ENCODE measurements at places on chromosomes 12 and 14.

- peak; percentile 68 for DNase-seq
Measured at GRCh38 chr12:6376079-6376869, 911 bp upstream of the SCNN1A start.

GRCh38 chr12:62512901-62513300, 46.3 kb downstream of the MON2 start:
- DNase-seq = no peak

DNA sequence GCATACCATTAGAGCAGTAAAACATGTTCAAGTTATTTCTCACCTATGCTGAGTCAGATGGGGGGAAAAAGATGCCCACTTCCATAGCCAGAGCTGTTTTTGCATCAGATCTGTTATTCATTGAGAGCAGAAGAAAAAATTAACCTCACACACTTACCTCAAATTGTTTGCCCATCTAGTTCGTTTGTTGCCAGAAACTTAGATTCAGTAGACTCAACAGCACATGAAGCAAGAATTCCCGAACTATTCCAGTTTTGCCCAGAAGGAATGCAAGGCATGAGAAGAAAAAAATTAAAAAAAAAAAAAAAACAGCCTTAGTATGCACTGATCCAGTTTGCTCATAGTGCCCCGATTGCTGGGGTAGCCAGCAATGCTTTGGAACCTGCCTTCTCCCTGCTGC, 12.4 kb upstream of the DPF3 start:
- DNase-seq = peak; percentile 97

DNA sequence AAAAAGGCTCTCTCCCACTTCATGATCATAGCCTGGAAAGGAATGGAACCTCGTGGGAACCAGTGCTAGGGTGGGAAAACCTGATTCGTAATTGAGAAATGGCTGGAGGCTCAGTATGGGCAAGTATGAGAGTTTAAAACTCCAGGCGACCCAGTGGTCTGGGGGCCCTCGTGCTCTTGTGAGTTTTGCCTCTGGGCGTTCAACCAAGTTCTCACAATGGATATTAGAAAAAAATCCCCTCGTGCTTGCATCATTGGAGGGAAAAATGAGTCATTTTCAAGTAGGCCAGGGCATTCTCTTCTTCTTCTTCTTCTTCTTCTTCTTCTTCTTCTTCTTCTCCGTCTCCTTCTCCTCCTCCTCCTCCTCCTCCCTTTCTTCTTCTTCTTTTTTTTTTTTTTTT, 39.0 kb downstream of the GPR68 start:
- no peak for DNase-seq

DNA sequence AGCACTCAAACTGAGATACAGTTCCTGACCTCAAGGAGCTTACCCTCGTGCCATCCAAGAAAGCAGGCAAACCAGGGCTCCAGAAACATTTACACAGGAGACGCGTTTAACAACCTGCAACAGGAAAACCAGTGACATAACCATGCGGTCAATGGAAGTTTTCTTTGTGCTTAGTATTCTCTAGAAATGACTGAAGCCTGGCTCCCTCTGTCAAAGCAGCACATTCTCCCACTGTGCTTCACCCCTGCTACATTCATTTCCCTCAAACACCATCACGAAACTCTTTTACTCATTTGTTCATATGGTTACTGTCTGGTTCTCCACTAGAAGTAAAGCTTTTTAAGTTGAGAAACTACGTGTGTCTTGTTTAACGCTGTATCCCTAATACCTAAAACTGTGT, 161.3 kb upstream of the CCND2 start:
- DNase-seq = no peak

DNA sequence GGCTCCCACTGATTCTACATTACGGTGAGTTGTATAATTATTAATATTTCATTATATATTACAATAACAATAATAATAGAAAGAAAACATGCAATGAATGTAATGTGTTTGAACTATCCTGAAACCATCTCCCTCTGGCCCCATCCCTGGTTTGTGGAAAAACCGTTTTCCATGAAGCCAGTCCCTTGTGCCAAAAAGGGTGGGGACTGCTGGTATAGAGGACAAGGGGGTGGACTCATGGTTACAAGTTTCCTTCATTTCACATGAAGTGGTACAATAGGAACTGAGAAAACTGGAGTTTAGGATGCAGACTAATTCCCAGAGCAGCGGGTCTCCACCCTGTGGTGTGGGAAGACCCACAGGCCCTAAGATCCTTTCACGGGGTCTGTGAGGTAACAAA, 3.0 kb upstream of the C1RL start:
- no peak for DNase-seq

GRCh38 chr12:120121766-120122293, 5.3 kb upstream of the RAB35 start:
- no peak for DNase-seq

- DNase-seq = no peak
Measured at GRCh38 chr12:3014641-3015040, 55.4 kb downstream of the TEAD4 start.

DNA sequence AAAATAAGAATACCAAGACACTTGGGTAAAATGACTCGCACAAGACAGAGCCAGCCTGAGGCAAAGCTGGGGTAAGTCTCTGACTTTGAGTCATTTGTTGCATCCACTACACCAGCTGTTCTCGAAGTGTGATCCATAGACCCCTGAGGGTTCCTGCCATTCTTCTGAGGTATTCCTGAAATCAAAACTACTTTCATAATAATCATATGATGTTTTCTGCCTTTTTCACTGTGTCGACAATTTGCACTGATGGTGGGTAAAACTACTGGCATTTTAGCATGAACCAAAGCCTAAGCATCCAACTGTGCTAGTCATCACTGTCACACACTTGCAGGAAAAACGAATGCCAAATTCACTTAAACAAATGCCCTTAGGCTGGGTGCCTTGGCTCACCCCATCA, 135.5 kb upstream of the FUT8 start:
- peak; percentile 33 for DNase-seq

DNA sequence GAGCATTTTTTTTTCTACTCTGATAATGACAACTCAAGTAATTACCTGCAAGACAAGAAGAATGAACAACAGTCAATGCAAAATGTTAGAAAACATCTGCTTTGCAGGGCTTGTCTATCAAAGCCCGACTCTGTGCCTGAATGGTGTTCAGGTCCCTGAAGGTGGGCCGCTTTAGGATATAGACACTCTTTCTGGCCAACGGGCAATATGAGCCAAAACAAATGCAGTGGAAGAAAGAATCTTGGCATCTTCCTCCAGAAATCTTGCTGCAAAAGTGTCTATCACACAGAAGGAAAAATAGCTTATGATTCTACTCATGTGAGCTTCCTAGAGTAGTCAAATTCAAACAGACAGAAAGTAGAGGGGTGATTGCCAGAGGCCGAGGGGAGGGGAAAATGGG, 32.7 kb downstream of the FOS start:
- no peak for DNase-seq

DNA sequence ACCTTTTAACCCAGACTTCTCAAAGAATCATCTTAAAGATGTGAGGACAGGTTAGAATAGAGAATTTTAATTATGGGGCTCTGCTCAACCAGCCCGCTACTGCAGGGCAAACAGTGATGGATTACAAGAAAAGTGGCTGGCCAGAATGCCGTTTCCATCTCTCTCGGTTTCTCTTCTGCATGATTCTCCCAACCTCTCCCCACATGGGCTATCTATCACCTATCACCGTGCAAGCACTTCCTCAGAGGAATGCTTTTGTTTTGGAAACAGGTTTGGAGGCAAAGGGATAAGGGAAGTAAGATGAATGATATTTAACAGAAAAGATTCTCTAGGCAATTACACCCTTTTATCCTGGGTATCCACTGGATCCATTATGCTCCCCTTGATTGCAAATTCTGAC, 37.4 kb upstream of the PHC1 start:
- no peak for DNase-seq

DNA sequence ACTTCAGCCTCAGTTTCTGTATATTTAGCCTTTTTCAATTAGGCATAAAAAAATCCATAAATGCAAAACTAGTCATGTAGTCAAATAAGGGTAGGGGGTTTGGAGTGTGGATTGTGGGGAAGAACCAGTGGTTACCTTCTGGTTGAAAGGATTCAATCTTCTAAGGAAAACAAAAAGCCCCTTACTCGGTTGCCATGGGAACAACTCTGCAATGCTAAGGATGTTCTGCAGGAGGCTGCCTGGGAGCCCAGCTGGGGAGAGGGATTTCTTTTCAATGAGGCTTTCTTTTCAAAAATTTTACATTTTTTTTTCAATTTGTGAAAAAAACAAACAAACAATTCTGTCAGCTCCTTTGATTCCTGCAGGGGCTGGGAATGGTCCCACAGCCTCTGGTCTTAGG, 67.2 kb downstream of the SLC8A3 start:
- DNase-seq = no peak

DNA sequence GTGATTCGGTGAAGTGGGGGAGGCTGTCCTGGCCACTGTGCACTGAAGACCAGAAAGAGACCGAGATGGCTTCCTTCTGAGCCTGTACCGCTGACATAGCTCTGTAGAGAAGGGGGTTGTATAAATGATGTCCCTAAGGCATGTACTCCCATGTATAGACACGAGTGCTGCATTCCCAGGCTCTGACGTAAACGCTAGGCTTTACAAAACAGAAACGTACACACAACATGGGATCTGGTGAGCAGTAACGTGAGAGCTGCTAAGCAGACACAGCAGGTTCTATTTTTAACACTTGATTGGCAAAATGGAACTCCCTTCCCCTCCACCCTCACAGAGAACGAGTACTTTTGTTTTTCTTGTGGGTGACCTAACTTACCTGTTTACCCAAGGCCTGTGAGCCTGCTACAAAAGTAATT, 35.9 kb downstream of the ACADS start:
- peak; percentile 74 for DNase-seq

GRCh38 chr12:1865284-1865866, 45.0 kb downstream of the LRTM2 start:
- DNase-seq = no peak

GRCh38 chr12:58249610-58250009, 308.2 kb downstream of the ATP23 start:
- DNase-seq = no peak

GRCh38 chr12:104953323-104953722, 4.8 kb downstream of the SLC41A2 start:
- DNase-seq = no peak

GRCh38 chr12:29638528-29638927, 141.0 kb upstream of the OVCH1 start:
- DNase-seq = no peak

GRCh38 chr14:33833706-33834465, 117.0 kb downstream of the EGLN3 start:
- no peak for DNase-seq

DNA sequence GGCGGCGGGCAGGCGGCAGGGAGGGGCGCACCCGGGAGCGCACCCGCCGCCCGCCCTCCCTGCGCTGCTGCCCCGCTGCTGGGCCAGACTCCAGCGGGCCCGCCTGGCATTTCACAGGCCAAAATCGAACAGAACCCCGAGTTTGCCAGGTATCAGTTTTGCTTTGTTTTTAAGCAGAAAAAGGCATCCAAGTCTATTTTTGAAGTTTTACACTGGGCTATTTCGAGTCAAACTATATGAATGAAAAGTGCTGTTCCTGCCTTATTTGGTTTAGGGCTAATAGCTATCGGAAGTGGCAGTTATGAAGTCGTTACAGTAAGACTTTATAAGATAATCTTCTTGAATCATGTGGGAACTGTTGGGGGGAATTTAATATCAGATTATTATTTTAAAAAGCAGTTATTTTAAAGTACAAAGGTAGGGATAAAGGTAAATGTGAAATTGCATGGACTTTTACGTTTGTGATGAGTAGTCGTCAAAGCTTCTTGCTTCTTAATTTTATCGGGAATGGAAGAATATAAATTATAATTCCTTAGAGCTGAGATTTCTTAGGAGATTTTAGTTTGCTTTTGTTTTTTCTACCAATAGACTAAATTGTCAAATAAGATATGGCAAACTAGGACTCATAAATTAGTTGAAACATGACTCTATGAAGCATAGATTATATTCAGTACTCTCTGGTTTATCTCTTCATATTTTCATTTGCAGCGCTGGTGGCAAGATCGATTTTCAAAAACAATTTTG, 1.1 kb downstream of the MSRB3 start:
- DNase-seq = peak; percentile 30

DNA sequence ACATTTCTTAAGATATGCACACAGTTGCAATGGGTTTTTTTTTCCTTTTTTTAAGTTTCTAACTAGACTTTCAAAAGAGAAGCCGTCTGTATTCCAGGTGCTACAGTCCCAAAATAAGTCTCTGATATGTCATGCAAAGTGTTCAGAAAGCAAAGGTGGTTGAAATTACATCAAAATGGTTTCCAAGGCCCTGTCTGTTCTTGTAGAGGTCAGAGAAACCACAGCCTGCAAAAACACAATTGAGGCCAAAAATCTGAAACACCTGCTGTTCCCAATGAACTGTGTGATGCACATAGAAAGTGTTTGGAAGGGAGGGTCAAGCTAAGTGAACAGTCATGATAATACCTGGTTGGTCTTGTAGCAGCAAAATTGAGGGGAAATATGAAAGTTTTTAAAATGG, 91.0 kb downstream of the VRK1 start:
- no peak for DNase-seq

DNA sequence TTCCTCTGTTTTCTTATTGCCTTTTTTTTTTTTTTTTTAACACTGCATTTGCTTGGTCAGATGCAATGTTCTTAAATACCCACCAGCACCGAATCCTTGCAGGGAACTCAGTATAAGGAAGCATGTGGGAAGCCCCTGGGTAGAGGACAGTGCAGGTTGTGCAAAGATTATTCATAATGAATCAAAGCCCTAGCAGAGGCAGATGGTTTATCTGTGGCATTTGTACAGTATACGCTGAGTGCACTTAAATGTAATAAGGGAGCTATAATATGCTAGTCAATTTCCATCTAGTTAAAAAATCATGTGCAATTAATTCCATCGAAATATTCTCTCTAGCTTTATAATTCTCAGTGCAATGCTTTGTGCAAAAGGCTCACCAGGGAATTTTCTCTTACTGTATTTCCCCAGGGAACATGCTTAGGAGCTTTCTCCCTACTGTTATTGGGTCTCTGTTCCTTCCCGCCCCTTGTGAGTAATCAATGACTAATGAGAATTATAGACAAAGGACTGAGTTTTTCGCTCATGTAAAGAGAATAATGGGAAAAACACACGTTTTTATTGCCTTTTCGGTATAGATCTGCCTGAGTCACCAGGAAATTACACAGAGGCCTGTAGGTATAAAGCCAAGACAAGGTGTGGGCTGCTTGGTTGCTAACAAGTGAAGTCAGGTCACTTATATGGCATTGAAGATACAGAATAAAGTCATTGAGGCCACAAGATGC, 1214.3 kb upstream of the TMEM132C start:
- DNase-seq = peak; percentile 62

GRCh38 chr12:2084553-2085296, 31.9 kb downstream of the CACNA1C start:
- DNase-seq = peak; percentile 77

DNA sequence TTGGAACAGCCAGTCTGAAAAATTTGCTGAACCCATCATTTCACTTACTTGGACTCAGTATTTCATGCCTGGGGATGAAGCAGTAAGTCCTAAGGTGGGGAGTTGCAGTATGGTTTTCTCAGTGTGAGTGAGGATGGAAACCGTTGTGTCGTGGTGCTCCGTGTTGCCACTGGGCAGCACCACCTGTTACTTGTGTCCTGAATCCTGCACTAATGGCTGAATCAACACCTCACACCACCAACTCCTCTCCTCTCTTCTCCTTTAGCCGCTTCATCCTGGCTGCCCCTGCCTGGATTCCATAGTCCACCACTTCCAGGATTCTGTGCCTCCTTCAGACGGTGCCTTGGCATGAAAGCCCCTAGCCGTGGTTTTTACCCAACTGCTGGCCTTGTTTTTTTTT, 3.0 kb upstream of the EP400 start:
- no peak for DNase-seq
